ENCODE measurements at places on chromosomes 3 and 15.

DNA sequence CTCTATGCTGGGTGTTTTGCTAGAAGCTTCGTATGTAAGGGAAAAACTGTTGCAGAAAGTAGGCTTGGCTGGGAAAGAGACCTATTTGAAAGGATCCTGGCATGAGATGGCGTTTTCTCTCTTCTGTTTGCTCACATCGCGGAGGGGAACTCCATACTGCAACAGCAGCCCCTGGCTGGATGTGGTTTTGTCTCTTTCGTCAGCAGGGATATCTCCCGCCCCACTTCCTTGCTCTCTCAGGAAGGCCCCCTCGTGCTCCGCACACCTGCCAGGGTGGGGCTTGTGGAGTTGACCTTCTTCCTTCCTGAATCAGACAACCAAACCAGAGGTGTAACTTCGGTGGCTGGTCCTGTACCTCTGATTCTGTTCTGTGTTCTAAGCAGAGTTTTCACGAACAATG is 26.4 kb upstream of the MYZAP start:
- peak; percentile 48 for ATAC-seq

DNA sequence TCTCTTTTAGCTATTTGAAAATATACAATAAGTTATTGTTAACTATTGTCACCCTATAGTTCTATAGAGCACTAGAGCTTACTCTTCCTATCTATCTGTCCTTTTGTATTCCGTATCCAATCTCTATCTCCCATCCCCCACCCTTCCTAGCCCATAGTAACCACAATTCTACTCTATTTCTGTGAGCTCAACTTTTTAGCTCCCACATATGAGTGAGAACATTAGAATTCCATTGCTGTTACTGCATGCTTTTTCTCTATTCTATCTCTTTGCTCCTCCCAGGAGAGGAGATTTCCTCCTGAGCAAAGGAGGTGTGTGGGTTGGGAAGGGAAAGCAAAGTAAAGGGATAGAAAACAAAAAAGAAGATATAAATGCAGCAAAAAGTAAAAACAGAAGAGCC is 105.6 kb upstream of the SLC4A7 start:
- ATAC-seq = no peak

DNA sequence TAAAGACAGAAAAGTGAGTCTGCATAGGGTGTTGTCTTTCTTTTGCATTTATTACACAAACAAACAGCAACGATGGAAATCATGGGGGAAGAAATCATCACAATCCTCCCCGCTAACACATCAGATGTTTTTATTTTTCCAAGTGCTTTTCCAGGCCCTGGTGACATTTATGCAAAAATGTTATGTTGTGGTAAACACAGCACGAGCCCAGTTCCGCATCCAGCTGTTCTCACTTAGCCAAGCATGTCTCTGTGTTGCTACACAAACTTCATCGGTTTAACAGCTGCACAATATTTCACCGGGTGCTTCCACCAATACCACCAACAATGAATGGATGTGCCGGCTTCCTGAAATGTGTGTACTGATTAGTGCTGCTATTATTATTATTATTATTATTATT is 53.7 kb upstream of the ABHD17C start:
- no peak for ATAC-seq

DNA sequence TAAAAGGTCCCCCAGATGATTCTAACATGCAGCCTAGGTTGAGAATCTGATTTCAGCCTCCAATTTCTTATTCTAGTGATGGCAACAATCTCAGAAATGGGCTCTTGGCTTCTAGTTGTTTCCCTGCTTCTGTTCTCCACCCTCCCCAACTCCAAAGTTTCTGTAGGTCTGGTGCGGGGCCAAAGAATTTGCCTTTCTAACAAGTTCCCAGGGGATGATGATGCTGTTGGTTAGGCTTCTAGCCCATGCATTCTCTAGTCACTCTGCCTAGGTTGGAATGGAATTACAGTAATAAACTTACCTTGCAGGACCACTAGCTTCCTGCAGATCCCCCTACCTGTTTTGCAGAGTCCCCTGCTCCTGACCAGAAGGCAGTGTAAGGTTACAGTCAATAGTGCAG is 103.2 kb upstream of the PPP2R3A start:
- no peak for ATAC-seq

- no peak for ATAC-seq
These were observed 82.2 kb downstream of the ABI3BP start for GRCh38 chr3:100910986-100911385.

- ATAC-seq = no peak
These were observed 59.0 kb downstream of the BDH1 start for GRCh38 chr3:197496746-197497125.

GRCh38 chr3:116166121-116166520 is 279.2 kb downstream of the LSAMP start:
- no peak for ATAC-seq

DNA sequence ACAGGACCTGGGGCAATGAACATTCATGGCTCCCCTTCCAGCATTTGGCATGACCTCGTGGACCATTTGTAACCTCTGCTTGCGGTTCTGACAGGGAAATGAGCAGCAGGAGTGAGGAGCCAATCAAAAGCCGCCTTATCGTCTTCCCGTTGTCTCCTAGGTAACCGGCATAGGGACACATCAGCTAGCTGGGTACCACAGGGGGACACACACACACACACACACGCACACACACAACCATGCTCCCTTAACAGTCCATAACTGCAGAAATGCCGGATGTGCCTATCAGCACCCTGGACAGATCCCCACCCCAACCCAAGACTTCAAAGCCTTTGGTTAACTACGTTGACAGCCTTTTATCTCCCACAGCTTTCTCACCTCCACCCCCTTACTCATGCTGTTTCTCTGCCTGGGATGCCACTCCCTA is 53.4 kb upstream of the CCDC174 start:
- ATAC-seq = no peak

DNA sequence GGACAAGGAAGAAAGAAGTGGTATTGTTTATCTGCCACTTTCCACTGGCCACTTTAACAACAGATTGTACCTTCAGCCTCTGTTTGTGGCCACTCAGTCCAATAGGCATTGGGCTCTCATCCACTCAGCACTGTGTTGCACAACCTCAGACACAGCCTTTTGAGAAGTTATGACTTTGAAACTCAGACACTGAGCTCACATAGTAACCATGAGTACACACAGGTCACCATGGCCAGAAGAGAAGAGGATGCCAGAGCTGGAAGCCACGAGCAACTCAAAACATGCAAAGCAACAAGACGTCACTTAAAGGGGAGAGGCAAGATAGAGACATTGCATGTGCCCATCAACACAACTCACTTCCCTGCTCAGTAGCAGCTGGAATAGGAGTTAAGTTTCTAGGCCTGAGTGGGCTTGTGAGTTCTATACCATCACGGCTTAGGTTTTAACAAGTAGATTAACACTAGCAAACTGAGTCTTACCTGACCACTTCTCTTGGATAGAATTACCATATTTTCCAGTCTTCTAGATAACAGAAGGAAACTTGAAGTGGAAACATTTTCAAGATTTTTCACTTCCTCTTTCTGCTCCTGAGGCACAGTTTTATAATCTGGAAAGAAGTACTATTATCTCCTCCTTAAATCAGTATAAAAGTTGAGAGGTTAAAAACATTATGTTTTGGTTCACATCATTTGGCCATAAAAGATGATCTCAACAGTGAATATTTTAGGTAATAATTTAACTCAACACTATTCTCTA is 103.5 kb downstream of the IMPG2 start:
- ATAC-seq = peak; percentile 78

- ATAC-seq = no peak
These were observed 1159.8 kb upstream of the ALCAM start for GRCh38 chr3:104206925-104207324.

- no peak for ATAC-seq
These were observed 117.9 kb downstream of the MEIS2 start for GRCh38 chr15:36982430-36982829.

DNA sequence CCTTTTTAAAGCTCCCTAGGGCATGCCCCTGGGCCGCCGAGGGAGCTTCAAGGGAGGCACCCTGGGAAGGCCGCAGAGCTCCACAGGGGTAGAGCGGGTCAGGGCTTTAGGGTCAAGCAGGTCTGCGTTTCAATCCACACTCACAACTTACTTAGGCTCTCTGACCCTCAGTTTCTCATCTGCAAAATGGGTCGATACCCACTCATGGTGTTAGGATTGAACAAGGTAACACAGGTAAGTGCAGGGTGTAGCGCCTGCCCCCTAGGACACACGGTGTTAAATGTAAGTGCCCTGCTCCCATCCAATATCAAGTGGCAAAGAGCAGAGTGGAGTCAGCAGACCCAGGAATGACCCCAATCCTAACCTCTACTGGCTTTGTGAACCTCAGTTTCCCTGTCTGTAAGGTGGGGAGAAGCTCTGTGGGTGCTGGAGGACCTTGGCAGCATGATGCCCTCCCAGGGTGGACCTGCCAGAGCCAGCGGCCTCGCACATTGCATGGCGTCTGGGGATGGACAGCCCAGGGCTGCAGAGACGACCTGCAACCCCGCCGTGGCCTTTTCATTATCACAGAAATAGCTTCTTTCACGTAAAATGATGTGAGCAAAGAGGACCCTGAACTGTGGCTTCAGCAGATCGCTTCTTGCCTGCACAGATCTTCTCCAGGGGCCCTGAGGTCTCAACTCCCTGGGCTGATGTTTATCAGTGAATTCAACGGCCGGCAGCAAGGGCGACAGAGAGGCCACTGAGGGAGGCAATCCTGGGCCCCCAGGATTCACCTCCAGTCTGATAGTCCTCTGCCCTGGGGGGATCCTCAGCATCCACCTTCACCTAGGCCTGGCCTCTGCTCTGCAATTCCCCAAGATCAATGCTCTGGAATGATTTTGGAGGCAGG is 138.5 kb downstream of the CHSY1 start:
- ATAC-seq = no peak

- ATAC-seq = no peak
These were observed 186.6 kb upstream of the FEZF2 start for GRCh38 chr3:62559831-62560445.

GRCh38 chr3:193897731-193898180 is 238.2 kb upstream of the HES1 start:
- no peak for ATAC-seq

- ATAC-seq = no peak
These were observed 101.8 kb downstream of the SNRK start for GRCh38 chr3:43388175-43388574.

DNA sequence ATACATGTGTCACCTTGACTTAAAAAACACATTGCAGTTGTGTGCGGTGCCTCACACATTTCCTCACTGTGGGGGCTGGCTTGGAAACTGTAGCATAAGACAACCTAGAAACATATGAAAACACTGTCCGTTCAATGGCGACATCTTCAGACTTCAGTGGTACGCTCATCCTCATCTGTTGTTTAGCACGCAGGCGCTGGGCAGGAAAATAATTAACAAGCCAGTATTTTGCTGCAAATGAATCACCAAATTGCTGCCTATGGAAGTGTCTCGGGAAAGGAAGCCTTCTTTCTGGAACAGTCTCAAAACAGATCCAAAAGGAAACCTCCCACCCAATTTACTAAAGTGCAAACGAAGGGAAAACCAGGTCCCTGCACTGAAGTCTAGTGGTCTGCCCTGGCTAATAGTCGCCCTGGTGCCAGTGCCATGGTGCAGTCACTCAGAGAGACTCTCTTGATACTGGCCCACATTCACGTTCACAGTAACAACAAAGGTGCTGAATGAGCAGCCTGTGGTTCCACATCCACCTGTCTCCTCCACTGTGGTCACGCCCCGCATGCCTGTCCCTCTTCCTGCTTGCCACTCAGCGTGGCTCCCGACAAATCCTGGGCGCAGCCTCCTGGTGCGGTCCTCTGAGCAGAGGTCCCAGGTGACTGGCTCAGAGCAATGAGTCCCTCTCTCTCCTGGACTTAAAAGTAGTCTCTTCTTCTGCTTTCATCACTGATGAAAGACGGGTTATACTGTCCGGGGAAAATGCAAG is 35.6 kb upstream of the MUC13 start:
- ATAC-seq = no peak

- ATAC-seq = no peak
These were observed 40.7 kb downstream of the VGLL4 start for GRCh38 chr3:11602886-11603527.

DNA sequence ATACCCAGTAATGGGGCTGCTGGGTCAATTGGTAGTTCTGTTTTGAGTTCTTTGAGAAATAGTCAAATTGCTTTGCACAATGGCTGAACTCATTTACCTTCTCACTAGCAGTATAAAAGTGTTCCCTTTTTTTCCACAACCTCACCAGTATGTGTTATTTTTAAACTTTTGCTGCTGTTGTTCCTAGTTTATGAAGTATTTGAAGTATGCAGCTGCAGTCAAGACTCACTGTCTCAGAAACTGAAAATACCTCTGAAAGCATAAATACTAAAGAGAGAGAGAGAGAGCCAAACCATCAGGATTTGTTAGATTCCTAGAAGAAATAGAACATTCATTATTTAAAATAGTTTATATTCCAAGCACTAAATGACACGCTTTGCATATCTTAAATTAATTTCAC is 764.2 kb downstream of the NTRK3 start:
- no peak for ATAC-seq

- ATAC-seq = no peak
These were observed 352.6 kb upstream of the ICE2 start for GRCh38 chr15:60831540-60831939.

- ATAC-seq = no peak
These were observed 61.3 kb downstream of the CHL1 start for GRCh38 chr3:257826-258225.

DNA sequence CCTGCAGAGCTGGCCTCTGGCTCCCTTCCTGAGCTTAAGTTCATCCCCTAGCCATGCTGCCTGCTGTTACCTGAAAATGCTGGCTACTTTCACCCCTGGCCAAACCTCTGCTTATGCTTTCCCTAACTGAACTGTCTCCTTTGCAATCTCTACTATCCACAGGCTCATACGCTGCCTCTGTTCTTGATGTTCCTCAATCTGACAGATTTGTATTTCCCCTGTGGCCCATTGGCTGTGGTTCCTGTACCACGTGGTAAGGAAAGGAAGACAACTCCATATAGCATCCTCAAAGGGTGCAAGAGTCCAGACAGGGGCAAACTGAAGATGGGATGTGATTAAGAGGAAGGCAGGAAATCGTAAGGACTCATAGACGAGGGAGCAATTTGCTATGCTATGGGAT is 33.2 kb downstream of the TGM4 start:
- no peak for ATAC-seq

DNA sequence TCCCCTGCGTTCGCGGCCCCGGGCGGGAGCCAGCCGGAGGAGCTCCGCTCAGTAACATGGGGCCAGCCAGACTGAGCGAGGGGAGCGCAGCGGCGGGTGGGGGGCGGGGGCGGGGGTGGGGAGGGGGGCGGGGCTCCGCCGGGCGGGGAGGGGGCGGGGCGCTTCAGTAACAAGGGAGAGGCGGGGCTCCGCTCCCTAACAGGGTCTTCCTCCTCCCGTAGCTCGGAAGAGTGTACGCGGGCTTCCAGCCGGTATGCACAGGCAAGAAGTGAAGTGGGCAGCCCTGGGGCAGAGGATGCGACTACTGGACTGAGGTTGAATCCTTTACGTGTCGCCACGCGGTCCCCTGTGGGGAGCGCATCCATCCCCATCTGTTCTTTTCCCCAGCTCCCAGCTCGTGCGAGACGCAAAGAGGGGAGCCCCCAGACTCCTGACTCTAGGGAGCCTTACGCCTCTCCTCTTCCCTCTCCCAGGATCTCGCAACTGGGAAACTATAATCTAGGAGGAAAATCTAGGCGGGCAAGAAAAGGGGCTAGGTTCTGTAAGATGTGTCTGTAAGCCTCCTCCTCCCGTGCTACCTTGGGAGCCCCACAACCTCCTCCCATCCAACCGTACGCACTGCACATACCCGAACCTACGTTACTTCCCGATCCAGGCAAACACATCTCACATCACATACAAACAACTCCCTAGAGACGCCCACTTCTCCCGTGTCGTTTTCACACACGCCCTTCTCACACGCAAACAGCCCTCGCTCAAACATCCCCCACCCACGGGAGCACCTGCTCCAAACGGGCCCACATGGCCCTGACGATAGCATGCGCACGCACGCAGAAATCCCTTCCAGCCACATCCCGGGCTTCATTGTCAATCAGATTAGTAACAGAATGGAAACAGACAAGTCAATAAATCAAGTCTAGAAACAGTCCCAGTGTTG is at the start of gene SHF:
Gene SHF (minus strand): TSS at position 73 of the 937 bp plus-strand sequence. CDS start 15 bp downstream, at position 58.
- ATAC-seq = peak; percentile 83
